CD4-positive, alpha-beta T cell (primary cell): ENCODE measurements at places on chromosomes 3 and 15. TPM values are rescaled to one million over a fixed set of nuclear protein-coding genes. Genes with fewer than 3 reads are reported as not detected.

DNA sequence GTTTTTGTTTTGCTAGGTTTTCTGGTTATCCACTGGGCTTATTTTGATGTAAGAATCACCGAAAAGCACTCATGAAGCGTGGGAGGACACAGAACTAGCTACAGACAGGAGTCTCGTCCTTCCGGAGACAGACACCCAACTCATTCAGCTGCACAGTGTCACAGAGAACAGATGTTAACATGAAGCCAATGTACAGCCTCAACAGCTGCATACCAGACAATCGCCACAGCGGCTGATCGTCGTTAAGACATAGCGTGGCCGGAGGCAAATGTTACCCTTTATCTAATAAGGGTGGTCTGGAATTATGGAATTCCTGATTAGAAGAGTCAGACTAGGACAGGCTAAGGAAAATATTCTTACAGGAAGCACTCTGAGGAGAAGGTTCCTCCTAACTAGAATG is 1.1 kb upstream of the PYGO1 start:
- peaks cover 57% of the 10 kb centered on the region for H3K27me3 ChIP-seq
- DNase-seq = no peak
- peaks cover 10% of the 10 kb centered on the region for H3K4me1 ChIP-seq

ABTB1 gene
- 118 TPM for total RNA-seq

GRCh38 chr3:118890206-118890605 is 144.4 kb downstream of the IGSF11 start:
- H3K27ac ChIP-seq = no peak overlapping the region
- no peak overlapping the region for H3K4me3 ChIP-seq
- no peaks in the 10 kb centered on the region for H3K4me1 ChIP-seq
- H3K27me3 ChIP-seq = peaks cover 11% of the 10 kb centered on the region

DNA sequence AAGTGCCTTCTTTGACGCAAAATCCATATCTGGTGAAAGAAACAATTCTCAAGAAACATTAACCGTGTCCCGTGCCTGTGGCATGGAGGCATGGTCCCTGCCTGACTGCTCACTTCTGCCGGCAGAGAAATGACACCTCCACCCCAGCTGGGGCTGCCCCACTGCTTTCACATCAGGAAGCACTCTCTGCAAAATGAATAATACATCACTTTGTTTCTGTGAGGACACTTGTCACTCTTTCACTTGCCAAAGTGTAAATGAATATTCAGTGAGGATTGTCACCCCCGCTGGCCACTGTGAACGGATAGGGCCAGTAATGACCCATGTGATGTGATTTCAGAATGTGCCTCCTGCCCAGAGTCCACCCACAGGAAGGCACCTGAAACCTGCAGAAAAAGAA is 31.1 kb upstream of the SLC24A5 start:
- H3K27ac ChIP-seq = no peak overlapping the region
- H3K27me3 ChIP-seq = no peaks in the 10 kb centered on the region
- no peaks in the 10 kb centered on the region for H3K36me3 ChIP-seq
- no peak overlapping the region for H3K4me3 ChIP-seq
- DNase-seq = no peak
- H3K4me1 ChIP-seq = no peaks in the 10 kb centered on the region

PRR23C gene
- total RNA-seq = not detected

DNA sequence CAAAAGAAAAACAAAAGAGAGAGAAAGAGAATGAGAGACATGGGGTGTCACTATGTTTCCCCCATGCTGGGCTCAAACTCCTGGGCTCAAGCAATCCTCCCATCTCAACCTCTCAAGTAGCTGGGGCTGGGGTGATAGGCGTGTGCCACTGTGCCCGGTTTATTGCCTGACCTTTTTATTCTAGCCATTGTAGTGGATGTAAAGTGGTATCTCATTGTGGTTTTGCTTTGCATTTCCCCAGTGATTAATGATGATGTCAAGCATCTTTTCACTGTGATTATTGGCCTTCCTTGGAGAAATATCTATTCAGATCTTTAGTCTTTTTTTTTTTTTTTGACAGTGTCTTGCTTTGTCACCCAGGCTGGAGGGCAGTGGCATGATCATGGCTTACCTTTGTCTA is 37.7 kb upstream of the GK5 start:
- DNase-seq = no peak
- no peaks in the 10 kb centered on the region for H3K27me3 ChIP-seq
- no peaks in the 10 kb centered on the region for H3K36me3 ChIP-seq
- H3K4me1 ChIP-seq = no peaks in the 10 kb centered on the region
- H3K4me3 ChIP-seq = no peak overlapping the region

LRRC28 gene
- total RNA-seq = 14.4 TPM

GRCh38 chr3:169827712-169828111 is 15.0 kb upstream of the LRRC34 start:
- DNase-seq = no peak
- H3K36me3 ChIP-seq = no peaks in the 10 kb centered on the region
- no peak overlapping the region for H3K27ac ChIP-seq
- H3K4me3 ChIP-seq = no peak overlapping the region
- H3K4me1 ChIP-seq = no peaks in the 10 kb centered on the region
- H3K27me3 ChIP-seq = peaks cover under 1% of the 10 kb centered on the region

P2RY14 gene
- total RNA-seq = not detected

GRCh38 chr15:96053781-96054428 is 276.6 kb upstream of the NR2F2 start:
- H3K36me3 ChIP-seq = no peaks in the 10 kb centered on the region
- H3K27ac ChIP-seq = no peak overlapping the region
- H3K4me1 ChIP-seq = peaks cover 10% of the 10 kb centered on the region
- peaks cover 15% of the 10 kb centered on the region for H3K27me3 ChIP-seq
- no peak for DNase-seq

SLC6A1 gene
- not detected for total RNA-seq

TKT gene
- 103 TPM for total RNA-seq

ATP13A5 gene
- not detected for total RNA-seq

SLC6A11 gene
- total RNA-seq = not detected

TM4SF1 gene
- total RNA-seq = not detected

DNA sequence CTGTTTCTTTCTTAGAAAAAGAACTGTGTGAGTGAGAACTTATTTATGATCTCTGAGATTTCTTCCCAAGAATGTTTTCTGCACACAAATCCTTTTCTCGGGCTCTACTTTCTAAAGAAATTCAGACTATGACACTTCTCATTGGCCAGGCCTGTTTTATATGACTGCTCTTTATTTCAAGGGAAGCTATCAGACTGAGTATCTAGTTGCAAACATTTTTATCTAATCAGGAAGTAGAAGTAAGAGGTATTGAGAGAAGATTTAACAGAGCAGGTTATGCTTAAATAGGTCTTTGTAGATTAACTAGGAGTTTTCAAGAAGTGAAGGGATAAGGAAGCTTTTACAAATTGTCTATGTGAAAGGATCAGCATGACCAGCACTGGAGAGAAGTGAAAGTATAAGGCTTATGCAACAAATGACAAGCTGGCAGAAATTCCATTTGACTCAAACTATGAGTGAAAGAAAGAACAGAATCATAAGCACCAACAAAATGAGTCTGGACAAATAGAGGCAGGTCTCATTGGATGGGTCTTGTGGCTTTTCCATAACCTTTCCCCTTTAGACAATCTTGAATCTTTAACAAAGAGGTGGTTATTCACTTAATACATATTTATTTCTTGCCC is 71.9 kb upstream of the CHL1 start:
- no peak overlapping the region for H3K4me3 ChIP-seq
- H3K36me3 ChIP-seq = no peaks in the 10 kb centered on the region
- H3K27ac ChIP-seq = no peak overlapping the region

- no peaks in the 10 kb centered on the region for H3K4me1 ChIP-seq
- H3K27ac ChIP-seq = no peak overlapping the region
- no peaks in the 10 kb centered on the region for H3K27me3 ChIP-seq
- no peak for DNase-seq
Measured at GRCh38 chr15:57218826-57219576, 157.3 kb upstream of the CGNL1 start.

- no peaks in the 10 kb centered on the region for H3K27me3 ChIP-seq
- no peak overlapping the region for H3K27ac ChIP-seq
- H3K4me3 ChIP-seq = no peak overlapping the region
- peaks cover 1% of the 10 kb centered on the region for H3K36me3 ChIP-seq
- peaks cover 5% of the 10 kb centered on the region for H3K4me1 ChIP-seq
Measured at GRCh38 chr15:97966246-97966645, 5.7 kb downstream of the ARRDC4 start.

GRCh38 chr15:23857028-23857641 is 170.0 kb upstream of the NDN start:
- H3K4me3 ChIP-seq = no peak overlapping the region
- no peak overlapping the region for H3K27ac ChIP-seq
- no peaks in the 10 kb centered on the region for H3K27me3 ChIP-seq
- H3K36me3 ChIP-seq = no peaks in the 10 kb centered on the region
- DNase-seq = no peak
- no peaks in the 10 kb centered on the region for H3K4me1 ChIP-seq

- H3K4me3 ChIP-seq = peak overlapping the region; percentile 7
- no peaks in the 10 kb centered on the region for H3K36me3 ChIP-seq
- no peak overlapping the region for H3K27ac ChIP-seq
- H3K4me1 ChIP-seq = peaks cover 21% of the 10 kb centered on the region
- no peak for DNase-seq
Measured at GRCh38 chr3:98734306-98734705, 28.8 kb upstream of the ST3GAL6 start.

- H3K27me3 ChIP-seq = no peaks in the 10 kb centered on the region
- peak overlapping the region; percentile 70 for H3K27ac ChIP-seq
- H3K4me1 ChIP-seq = peaks cover 58% of the 10 kb centered on the region
- DNase-seq = no peak
- peak overlapping the region; percentile 77 for H3K4me3 ChIP-seq
- H3K36me3 ChIP-seq = peaks cover 44% of the 10 kb centered on the region
Measured at GRCh38 chr15:64161688-64162477, 939 bp downstream of the PPIB start.

GRCh38 chr3:136882571-136882970 is 20.6 kb downstream of the NCK1 start:
- H3K27me3 ChIP-seq = no peaks in the 10 kb centered on the region
- H3K4me1 ChIP-seq = peaks cover 43% of the 10 kb centered on the region
- H3K36me3 ChIP-seq = no peaks in the 10 kb centered on the region
- no peak overlapping the region for H3K4me3 ChIP-seq
- no peak overlapping the region for H3K27ac ChIP-seq

GRCh38 chr3:23921052-23921511 is 4.2 kb downstream of the RPL15 start:
- H3K27ac ChIP-seq = no peak overlapping the region
- DNase-seq = no peak
- H3K36me3 ChIP-seq = peaks cover 38% of the 10 kb centered on the region
- no peaks in the 10 kb centered on the region for H3K27me3 ChIP-seq

DNA sequence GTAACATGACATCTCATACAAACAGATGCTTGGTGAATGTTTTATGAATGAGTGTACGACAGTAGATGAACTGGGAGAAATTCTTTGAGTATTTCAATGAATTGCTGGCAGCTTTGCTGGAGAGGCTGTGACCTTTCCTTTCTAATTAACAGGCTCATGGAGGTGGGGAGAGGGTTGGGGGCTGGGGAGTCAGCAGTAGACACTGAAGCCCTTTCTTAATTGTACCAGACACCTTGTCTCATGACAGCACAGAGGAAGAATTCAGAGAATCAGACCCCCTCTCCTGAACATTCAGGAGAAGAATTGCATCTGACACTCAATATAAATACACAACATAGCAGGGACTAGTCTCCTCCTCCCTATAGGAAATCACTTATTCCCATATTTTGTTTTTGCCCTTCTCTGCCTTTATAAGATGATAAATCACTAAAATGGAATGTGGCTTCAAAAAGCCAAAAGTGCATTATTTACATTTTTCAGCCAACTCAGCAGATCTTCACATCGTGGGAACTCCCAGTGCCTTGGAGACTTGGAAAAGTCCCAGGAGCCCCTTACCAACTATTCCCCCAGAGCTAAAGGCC is 66.2 kb upstream of the TPM1 start:
- DNase-seq = no peak
- H3K4me3 ChIP-seq = no peak overlapping the region
- H3K27ac ChIP-seq = no peak overlapping the region
- no peaks in the 10 kb centered on the region for H3K27me3 ChIP-seq

SOX14 gene
- total RNA-seq = not detected

GRCh38 chr15:69881302-69881670 is 216.4 kb downstream of the TLE3 start:
- no peaks in the 10 kb centered on the region for H3K27me3 ChIP-seq
- no peak overlapping the region for H3K27ac ChIP-seq
- no peaks in the 10 kb centered on the region for H3K4me1 ChIP-seq

- no peaks in the 10 kb centered on the region for H3K27me3 ChIP-seq
- no peaks in the 10 kb centered on the region for H3K4me1 ChIP-seq
- no peak overlapping the region for H3K4me3 ChIP-seq
Measured at GRCh38 chr15:66783725-66784124, 81.7 kb downstream of the SMAD6 start.

DNA sequence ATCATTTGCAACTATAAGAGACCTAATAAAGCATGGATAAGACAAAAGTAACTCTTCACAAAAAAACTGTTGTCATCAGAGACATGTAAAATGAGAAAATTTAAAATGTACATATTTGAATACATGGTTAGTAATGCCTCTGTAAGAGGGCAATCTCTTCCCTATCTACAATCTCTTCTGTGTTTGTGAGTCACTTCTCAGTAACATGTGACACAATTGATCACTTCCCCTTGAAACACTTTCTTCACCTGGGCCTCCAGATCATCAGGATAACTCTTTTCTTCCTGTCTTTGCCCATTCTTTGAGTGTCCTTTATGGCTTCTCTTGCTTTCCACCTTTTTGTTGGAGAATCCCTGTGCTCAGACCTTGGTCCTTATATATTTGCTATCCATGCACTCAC is 50.4 kb downstream of the TFDP2 start:
- H3K4me3 ChIP-seq = no peak overlapping the region
- no peak overlapping the region for H3K27ac ChIP-seq
- no peak for DNase-seq

DNA sequence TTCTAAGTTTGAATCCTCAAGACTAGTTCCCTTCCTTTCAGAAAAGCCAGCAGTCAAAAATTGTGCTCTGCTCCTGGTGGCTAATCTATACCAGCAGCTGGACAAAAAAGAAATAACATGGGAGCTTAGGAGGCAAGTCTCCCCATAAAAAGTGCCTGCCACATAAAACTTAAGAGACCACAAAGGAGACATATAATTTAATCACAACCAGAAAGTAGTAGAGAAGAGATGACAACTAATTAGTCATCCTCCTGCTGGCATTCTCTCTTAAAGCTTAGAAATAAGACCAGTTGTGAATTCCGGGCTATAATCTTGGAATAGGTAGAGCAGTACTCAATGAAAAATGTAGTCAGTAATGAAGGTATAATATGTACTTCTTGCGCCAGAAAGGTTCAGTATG is 20.2 kb upstream of the IMPG2 start:
- no peak overlapping the region for H3K27ac ChIP-seq
- H3K36me3 ChIP-seq = peaks cover 51% of the 10 kb centered on the region
- no peaks in the 10 kb centered on the region for H3K4me1 ChIP-seq
- no peak for DNase-seq
- no peak overlapping the region for H3K4me3 ChIP-seq
- H3K27me3 ChIP-seq = no peaks in the 10 kb centered on the region

GRCh38 chr3:101646726-101647125 is 30.2 kb downstream of the ZBTB11 start:
- H3K27me3 ChIP-seq = no peaks in the 10 kb centered on the region
- H3K4me1 ChIP-seq = peaks cover 22% of the 10 kb centered on the region
- peaks cover 38% of the 10 kb centered on the region for H3K36me3 ChIP-seq
- no peak for DNase-seq

TRH gene
- not detected for total RNA-seq

ZNF639 gene
- total RNA-seq = 88.1 TPM

GRCh38 chr3:135082706-135083105 is 287.6 kb downstream of the EPHB1 start:
- no peaks in the 10 kb centered on the region for H3K4me1 ChIP-seq
- no peak overlapping the region for H3K4me3 ChIP-seq
- no peak overlapping the region for H3K27ac ChIP-seq
- no peaks in the 10 kb centered on the region for H3K27me3 ChIP-seq
- H3K36me3 ChIP-seq = no peaks in the 10 kb centered on the region

GRCh38 chr15:99917252-99917651 is 184.0 kb upstream of the LYSMD4 start:
- H3K36me3 ChIP-seq = no peaks in the 10 kb centered on the region
- no peak overlapping the region for H3K27ac ChIP-seq
- peaks cover 16% of the 10 kb centered on the region for H3K27me3 ChIP-seq
- no peaks in the 10 kb centered on the region for H3K4me1 ChIP-seq
- H3K4me3 ChIP-seq = no peak overlapping the region
